Activated CD4-positive, alpha-beta memory T cell treated with anti-CD3 and anti-CD28 coated beads, Interleukin-2, amount 10 ng/mL, durations not matched to agents 7 days and 5 days (primary cell): ENCODE measurements at places on chromosomes 11 and 22.

DNA sequence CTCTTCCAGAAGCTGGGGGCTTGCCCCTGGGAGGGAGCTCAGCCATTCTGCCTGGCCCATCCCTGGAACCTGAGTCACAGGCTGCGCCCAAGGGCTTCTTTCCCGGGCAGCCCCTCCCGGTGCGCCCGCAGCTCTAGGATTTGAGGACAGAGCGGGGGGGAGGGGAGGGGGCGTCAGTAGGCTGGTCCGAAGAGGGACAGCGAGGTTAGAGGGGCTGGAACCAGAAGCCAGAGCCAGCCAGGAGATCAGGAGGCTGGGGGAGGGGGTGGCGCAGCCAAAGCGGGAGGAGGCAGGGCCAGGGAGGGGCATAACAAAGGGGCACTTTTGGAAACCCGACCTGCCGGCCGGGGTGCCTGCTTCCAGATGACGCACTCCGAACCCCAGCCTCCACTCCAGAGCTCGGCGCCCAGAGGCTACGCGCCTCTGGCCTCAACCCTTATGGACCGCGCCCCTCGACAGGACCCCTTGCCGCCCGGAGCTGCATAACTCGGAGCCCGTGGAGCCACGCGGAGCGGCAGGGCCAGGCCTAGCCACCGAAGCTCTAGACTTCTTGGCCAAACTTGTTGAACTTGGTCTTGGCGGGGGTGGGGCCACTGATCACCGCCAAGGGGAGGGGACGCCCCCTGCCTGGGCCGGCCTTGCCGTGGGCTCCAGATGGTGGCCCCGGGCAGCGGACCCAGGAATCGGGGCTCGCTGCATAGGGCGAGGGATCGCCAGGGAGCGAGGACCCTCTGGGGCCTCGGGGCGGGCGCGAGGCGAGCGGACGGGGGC is 744 bp downstream of the PACSIN3 start:
- DNase-seq, result no peak

GRCh38 chr11:85844439-85845123 is 10.6 kb upstream of the CCDC83 start:
- DNase-seq, result no peak

GRCh38 chr11:134579724-134580609 is 167.9 kb upstream of the B3GAT1 start:
- no peak for DNase-seq

DNA sequence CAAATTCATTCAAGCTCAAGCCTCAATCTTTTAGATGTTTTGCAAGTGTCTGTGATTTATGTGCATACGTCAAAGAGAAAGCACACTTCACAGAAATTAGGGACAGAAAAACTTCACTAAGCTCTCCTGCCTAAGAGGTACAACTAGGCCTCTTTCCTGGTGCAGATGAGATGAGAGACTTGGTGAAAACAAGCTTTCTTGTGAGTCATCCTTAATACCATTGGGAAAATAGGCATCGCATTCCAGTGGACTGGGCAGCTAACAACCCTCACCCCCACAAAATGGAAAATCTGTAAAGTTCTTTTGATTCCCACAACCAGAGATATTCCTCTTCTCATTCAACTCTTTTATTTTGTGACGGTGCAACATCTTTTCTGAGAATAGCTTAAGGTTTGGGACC is 1110.4 kb upstream of the CCDC90B start:
- DNase-seq, result no peak

- DNase-seq, result no peak
Measured at GRCh38 chr11:16262645-16262955, 93.7 kb downstream of the SOX6 start.
